ENCODE measurements at places on chromosomes 11 and 22.

- DNase-seq: no peak
These were observed 103.1 kb downstream of the MPPED2 start for GRCh38 chr11:30483056-30483455.

- no peak for DNase-seq
These were observed 349 bp downstream of the TSSC4 start for GRCh38 chr11:2400762-2401435.

DNA sequence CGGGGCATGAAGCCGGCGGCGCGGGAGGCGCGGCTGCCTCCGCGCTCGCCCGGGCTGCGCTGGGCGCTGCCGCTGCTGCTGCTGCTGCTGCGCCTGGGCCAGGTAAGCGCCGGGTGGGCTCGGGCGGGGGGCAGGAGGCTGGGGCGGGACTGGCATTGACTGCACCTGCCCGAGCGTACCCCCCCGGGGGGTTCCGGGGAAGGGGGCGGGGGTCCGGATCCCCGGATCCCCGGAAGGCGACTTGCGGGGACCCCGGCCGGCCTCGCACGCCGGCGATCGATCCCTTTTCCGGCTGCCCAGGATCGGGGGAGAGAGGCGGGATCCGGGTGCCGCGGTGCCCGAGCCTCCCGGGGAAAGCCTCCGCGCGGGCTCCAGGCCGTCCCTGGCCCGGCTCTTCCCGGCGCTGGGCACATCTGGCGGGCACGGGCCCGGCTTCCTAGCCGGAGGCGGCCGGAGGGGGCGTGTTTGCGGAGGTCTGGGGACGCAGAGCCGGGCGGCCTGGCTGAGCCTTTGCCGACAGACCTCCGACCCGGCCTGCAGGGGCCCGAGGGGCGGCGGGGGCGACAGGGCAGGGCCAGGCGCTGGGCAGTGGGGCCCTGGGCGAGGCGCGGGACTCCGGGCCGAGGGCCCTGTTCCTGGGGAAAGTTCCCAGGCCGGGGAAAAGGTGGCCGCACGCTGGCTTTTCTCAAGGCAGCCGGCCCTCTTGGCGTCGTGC lies 705 bp downstream of the PTPRJ start:
- no peak for DNase-seq

DNA sequence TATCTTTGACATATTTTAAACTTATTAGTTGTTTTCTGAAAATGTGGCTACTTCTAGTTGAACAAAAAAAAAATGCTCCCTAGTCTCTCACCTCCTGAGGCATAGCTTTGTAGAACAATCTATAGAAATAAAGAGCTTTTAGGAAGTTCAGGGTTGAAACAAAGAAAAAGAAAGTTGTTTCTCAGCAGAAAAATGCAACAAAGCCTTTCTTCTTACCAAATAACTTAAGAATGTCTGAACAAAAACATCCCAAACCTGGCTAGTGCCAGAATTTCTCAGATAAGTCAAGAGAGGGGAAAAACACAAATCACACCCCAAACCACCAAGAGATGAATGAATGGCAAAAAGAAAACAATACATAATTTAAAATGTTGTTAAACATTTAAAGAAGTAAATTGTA lies 114.1 kb downstream of the MAML2 start:
- no peak for DNase-seq

DNA sequence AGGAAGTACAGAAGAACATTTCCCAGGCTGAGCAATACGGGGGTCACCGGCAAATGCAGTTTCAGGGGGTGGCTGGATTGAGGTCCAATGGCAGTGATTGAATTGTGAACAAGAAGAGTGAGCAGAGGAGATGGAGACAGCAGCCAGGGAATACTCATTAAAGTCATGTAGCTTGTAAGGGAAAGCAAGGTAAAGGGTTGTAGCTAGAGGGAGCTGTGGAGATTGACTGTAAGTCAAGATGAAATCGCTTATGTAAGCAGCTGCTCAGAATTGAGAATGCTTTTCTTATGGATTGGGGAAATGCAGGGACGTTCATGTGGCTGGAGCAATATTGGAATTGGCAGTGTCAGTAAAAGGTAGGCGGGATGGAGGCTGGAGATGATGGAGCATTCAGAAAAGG lies 111.4 kb upstream of the TBCEL start:
- peak; percentile 17 for DNase-seq

DNA sequence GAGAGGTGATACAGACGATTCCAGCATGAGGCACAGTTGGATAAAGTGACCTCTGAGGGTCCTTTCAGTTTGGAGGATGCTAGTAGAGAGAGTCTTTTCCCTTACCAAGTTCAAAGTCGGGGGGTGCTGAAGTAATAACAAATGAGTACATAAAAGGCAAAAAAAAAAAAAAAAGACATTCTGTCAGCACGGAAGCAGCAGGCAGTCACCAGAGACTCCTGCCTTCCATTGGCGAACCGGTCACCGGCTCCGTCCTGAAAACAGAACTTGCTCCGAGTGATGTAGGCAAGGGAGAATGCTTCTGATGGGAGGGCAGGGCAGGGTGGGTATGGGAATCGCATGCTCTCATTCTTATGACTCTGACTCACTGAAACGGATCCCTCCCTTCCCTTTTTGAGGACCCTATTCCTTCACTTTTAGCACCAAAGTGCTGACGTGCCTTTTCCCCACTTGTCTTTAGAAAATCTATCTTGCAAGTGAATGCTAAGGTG lies 65.9 kb downstream of the PRR5L start:
- DNase-seq: no peak

GRCh38 chr11:47572715-47573255 lies 6.0 kb downstream of the KBTBD4 start:
- DNase-seq: no peak

DNA sequence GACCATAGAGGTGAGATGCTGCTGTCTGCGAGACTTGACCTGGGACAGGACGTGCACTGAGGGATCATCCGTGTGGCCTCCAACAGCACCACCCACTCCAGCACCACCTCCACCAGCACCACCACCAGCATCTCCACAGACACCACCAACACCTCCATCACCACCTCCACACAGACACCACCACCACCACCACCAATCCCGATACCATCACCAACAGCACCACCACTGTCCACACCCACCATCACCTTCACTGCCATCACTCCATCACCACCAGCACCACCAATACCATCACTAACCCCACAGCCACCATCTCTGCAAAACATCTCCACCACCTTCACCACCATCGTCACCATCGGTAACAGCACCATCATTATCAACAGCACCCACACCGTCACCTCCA lies 26.6 kb upstream of the SLC22A12 start:
- no peak for DNase-seq

GRCh38 chr11:128981254-128981653 lies 38.6 kb upstream of the TP53AIP1 start:
- no peak for DNase-seq

DNA sequence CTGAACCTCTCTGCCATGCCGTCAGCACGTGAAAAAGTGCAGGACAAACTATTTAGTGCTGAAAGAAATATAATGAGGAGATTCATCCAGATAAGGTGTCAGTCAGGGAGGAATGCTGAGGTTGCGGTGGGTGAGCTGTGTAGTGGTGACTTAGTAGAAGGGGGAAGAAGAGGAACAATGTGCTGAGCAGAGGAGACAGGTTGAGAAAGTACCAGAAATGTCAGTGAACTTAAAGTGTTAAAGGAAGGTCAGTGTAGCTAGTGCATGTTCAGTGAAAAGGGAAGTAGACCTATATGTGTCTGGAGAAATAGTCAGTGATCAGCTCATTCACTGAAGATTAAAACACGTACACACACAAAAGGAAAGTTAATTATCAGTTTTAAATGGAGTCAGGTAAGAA lies 237.6 kb upstream of the CCDC179 start:
- DNase-seq: no peak

DNA sequence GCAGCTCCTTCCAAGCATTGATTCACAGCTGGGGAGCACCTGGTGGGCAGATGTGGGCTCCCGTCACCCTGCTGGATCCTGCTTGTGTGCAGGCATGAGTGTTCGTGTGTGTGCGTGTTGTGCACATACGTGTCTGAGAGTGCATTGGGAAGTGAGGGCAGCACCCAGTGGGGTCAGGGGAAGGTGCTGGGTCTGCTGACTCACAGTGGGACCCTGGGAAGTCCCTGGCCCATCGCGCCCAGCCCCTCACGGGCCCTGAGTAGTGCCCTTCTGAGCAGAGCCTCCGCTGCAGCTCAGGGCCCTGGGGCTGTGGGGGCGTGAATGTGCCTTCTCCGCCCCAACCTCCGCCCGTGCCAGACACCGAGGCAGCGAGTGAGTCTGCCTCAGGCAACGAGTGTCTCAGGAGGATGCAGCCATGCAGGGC lies 36.8 kb downstream of the WNT11 start:
- no peak for DNase-seq

GRCh38 chr11:73141309-73142127 lies 600 bp downstream of the FCHSD2 start:
- no peak for DNase-seq

GRCh38 chr11:14861680-14862079 lies 30.4 kb downstream of the CYP2R1 start:
- DNase-seq: no peak

- no peak for DNase-seq
These were observed 145.3 kb upstream of the CTSC start for GRCh38 chr11:88482871-88483301.

- DNase-seq: no peak
These were observed 514 bp upstream of the AMBRA1 start for GRCh38 chr11:46594374-46594700.

DNA sequence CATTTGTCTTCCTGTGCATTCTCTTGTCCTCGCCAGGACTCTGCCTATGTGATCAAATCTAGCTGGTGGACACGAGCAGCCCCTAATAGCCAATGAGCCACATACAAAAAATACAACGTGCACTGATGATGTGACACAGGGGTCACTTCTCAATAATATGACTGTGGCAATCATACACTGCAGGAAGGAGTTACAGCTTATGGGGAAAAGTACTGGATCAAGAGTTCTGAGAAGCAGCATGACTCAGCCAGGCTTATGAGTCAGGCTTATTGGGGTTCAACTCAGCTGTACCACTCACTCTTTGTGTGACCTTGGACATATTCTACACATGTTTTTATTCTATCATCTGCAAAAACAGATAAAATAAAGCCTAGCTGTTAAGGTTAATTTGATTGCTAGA lies 889.4 kb upstream of the TENM4 start:
- DNase-seq: no peak

DNA sequence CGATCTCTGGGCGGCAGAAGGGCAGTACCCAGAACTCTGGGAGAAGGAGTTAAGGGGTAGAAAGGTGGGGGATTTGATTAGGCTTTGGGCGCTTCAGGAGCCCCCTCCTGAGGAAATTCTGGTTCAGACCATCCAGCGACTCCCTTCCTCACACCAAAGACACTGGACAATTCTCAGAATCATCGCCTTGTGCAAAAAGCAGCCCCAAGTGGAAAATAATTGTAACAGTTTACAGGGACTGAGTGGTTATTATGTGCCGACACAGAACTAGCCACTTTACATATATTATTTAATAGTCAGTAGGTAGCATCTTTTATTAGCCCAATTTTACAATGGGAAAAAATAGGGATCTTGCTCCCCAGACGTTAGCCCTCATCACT lies 662 bp upstream of the TRIM3 start:
- DNase-seq: no peak

DNA sequence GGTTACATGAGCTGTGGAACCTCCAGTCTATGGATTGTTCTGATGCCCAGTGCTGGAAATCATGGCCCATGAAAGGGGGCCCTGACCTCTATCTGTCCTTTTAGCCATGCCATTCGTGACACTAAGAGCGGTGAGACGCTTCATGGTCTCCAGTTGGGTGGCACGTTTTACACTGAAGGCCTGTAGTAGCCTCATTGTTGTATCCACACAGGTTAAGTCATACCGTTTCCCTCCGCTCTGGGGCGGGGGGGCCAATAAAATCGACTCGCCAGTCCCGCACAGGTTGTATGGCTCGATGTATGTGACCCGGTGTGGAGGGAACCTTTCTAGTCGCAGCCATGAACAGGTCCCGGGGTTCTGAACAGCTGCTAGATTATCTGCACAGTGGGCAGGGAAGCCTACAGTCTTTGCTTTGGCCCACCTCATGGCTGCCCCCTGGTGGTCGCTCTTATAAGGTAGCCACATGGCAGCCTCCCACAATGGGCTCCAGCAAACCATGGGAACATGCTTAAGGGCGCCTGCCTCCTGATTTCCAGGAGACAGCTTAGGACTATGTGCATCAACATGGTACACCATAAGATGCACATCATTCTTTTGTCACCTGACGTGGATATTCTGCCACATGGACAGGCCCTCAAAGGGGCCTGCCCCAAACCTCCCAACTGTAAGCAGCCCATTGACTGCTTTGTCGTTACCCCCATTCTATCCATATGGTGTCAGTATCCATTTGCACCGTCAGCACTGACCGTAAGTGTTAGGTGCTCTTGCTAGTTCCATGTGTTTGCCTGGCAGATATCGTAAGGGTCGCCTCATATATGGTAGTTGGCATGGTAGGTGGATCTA lies 19.7 kb upstream of the APOL3 start:
- DNase-seq: peak; percentile 18

GRCh38 chr11:101336155-101336554 lies 206.5 kb upstream of the PGR start:
- DNase-seq: no peak

GRCh38 chr11:76321820-76322524 lies 59.0 kb downstream of the THAP12 start:
- no peak for DNase-seq

GRCh38 chr22:23212061-23213021 lies 32.0 kb downstream of the BCR start:
- no peak for DNase-seq

DNA sequence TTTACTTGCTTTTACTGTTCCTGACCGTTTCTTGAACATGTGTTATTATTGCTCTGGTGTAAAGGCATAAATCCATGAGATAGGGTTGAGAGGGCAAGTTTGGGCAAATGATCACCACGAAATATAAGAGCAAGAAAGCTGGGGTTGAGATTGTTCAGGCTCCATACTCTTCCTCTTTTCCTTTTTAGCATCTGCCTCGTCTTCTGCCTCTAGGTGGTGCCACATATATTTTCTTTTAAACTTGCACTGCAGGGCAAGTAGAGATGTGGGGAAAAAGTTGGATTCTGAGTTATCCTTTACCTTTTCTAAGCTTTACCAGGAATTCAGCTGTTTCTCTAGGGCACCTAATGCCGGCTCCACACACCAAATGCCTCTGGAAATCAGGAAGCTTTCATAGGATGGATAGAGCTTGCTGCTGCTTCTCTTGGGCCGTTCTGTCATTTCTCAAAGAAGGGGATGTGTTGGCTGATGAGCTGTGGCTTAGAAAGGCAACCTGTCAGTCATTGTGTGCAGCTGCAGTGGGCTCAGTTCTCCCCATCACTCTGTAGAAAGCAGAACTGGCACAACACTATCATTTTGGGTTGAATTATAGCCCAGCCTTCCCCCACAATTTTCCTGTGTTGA lies 98.2 kb downstream of the LDLRAD3 start:
- no peak for DNase-seq

DNA sequence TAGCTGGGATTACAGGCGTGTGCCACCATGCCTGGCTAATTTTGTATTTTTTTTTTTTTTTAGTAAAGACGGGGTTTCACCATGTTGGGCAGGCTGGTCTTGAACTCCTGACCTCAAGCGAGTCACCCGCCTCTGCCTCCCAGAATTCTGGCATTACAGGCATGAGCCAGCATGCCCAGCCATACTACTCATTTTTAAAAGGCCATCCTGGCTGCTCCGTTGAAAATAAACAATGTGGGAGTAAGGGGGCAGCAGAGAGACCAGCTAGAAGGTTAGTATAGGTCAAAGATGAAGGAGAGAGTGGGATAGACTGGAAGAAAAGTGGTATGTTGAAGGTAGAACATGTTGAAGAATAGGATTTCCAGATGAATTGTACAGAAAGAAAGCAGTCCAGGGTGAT lies 17.6 kb upstream of the LIN7C start:
- DNase-seq: no peak

GRCh38 chr22:18110194-18110953 lies at the start of gene TUBA8:
TSS of gene TUBA8 (plus strand) at chr22:18110809. CDS start at chr22:18110866, 57 bp downstream.
- DNase-seq: no peak

- DNase-seq: no peak
These were observed 31.4 kb downstream of the TECTA start for GRCh38 chr11:121132211-121132976.
